Cerebellar nuclear complex (tissue), 1 donor: ENCODE measurements at places on chromosomes 11 and 22.

- no peak for DNase-seq
Observed at GRCh38 chr22:29325785-29326315, 10.4 kb upstream of the RASL10A start.

GRCh38 chr11:131829725-131830124 is 459.3 kb downstream of the NTM start:
- no peak for DNase-seq

GRCh38 chr11:10243896-10244575 is 50.0 kb downstream of the SBF2 start:
- no peak for DNase-seq

GRCh38 chr11:24708616-24709015 is 211.8 kb downstream of the LUZP2 start:
- no peak for DNase-seq

DNA sequence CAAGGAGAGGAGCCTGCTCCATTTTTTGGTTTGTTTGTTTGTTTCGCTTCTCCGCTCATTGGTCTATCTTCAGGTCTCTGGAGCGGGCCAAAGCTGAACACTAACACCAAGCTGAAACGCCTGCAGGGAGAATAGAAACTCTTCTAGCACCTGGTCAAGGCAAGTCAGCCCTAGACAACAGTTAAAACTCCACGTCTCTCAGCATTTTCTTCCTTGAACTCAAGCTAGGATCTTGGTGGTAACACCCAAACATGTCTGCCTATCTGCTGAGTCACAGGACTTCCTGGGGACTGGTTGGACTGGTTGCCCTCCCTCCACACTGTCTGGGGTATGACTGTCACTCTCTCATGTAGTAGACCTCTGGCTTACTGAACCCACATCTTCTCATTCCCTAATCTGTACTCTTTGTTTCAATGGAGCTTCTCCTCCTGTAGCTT is 23.9 kb upstream of the RBFOX2 start:
- no peak for DNase-seq

DNA sequence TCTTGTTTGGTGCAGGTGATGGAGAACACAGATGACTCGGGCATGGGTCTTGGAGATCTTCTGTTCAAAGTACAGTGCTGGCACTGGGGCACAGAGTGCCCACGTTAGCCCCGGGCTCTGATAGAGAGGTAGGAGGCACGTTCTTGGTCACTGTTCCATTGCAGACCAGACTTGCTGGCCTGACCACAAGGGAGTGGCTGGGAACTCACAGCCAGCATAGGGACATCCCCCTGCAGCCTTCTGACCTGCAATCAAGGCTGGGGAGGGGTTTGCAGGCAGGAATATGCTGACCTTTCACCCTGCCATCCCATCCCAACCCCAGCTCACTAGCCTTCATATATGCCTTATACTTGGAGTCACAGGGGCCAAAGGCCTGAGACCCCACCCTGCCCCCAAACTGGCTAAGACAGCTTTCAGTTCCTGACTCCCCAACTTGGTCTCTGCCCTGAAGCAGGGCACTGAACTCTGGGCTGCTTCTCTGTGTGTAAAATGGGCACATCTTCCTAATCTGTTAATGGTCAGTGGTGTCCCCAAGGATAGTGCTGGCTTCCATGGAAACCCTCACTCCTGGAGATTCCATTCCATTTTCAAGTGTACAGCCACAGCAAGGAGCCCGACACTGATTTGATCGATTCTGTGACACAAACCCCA is 4.6 kb downstream of the MRPL49 start:
- no peak for DNase-seq

DNA sequence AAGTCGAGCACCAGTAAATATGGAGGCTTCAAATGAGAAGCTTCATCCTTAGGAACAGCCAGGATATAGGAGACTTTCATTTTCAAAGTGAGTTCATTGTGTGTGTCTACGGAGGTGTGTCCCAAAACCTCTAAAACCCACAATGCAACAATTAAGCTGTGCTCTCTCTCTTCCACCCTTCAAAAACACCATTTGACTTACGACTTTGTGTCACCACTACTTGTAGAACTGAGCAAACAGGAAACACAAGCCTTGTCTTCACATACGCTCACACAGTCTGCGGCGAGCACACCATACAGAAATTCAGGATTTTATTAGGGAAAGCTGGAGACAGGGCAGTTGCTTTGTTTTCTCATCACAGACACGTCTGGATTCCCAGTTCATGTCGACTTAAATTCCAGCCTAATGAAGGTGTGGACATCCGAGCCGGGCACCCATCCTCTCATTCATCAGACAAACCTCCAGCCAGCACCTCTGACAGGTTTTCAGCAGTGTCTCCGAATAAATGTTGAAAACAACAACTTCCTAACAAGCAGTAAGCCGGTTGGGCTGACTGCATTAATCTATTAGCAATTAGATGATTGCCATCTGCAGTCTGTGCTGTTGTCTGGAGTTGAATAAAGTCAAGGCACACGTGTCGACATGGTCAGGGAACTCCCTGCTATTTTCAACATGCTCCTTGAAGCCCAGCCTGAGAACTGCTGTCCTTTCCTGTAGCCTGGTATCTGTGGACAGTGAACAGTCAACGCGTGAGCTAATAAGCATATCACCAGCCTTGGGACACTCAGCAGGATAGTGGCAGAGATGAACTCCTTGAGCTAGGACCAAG is 1411.1 kb downstream of the BRD1 start:
- DNase-seq = no peak

DNA sequence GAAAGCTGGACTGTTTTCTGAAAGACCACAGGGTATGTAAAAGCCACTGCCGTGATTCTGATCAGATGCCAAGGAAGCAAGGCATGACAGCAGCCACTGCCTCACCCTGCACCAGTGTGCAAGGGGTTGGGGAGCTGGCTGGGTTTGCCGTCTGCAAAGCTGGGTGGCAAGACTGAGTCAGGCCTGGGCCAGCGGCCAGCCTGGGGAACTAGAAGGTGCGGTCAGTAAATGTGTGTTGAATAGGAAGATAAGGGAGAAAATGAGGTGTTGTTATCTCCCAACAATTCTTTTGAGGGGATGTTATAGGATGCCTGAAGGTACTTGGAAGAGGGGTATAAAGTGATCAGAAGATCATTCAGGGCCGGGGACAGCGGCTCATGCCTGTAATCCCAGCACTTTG is 8.0 kb downstream of the VSTM5 start:
- no peak for DNase-seq

GRCh38 chr11:122105044-122105758 is 10.8 kb downstream of the BLID start:
- DNase-seq = no peak

GRCh38 chr11:73004088-73004487 is 138.0 kb downstream of the FCHSD2 start:
- DNase-seq = no peak
